ENCODE measurements at places on chromosomes 3 and 15.

- no peaks in the 10 kb centered on the region for H3K36me3 ChIP-seq
- H3K4me3 ChIP-seq, result no peak overlapping the region
- H3K4me1 ChIP-seq, result no peaks in the 10 kb centered on the region
These were observed 100.9 kb downstream of the CLSTN2 start for GRCh38 chr3:140035871-140036270.

DNA sequence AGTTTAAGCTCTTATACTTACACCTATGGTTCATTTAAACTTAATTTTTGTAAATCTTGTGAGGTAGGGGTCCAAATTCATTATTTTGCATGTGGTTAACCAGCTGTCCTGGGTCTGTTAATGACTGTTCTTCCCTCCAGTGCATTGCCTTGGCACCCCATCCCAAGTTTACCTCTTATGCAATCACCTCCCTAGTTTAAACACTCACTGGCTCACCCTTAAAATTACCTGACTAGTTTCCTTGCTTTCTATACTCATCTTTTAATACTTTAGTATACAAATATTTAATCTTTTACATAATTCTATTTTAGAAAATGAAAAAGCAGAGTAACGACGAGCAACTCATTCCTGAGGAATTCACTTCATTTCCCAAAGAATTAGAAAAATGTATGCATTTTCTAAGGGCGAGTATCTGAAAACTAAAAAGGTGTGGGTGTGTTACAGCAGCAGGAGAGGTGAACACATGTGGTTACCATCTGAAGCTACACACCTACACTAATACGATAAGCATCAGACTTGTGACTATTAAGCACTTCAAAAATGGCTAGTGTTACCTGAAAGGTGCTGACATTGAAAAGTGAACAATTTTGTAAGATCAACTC is 33.7 kb downstream of the TJP1 start:
- no peaks in the 10 kb centered on the region for H3K27me3 ChIP-seq
- H3K4me3 ChIP-seq, result no peak overlapping the region
- H3K36me3 ChIP-seq, result peaks cover 17% of the 10 kb centered on the region
- no peak overlapping the region for H3K27ac ChIP-seq

- no peaks in the 10 kb centered on the region for H3K36me3 ChIP-seq
- no peak overlapping the region for H3K27ac ChIP-seq
- no peaks in the 10 kb centered on the region for H3K27me3 ChIP-seq
- H3K4me1 ChIP-seq, result peaks cover 2% of the 10 kb centered on the region
- DNase-seq, result no peak
These were observed 335.2 kb upstream of the MCTP2 start for GRCh38 chr15:93895976-93896770.

DNA sequence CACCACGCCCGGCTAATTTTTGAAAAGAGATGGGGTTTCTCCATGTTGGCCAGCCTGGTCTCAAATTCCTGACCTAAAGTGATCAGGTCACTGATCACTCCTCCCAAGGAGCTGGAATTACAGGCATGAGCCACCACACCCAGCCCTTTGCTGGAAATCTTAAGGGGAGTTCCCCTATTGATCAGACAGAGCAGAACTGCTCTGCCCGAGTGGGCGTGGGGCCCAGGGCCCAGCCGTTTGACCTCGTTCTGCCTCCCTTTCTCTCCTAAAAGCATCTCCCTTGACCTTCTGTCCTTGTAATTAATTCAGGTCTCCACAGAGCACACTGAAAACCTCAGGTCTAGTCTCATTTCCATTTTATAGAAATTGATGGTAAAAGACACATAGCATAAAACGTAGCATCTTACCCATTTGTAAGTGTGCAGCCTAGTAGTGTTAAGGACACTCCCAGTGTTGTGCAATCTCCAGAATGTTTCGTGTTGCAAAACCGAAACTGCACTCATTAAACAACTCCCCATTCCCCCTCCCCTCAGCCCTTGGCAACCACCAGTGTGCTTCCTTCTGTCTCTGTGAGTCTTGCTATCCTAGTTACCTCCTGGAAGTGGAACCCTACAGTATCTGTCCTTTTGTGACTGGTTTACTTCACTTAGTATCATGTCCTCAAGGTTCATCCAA is 89.3 kb downstream of the SLCO3A1 start:
- H3K4me3 ChIP-seq, result no peak overlapping the region
- H3K27ac ChIP-seq, result no peak overlapping the region
- peaks cover 3% of the 10 kb centered on the region for H3K4me1 ChIP-seq
- H3K36me3 ChIP-seq, result no peaks in the 10 kb centered on the region
- DNase-seq, result no peak

DNA sequence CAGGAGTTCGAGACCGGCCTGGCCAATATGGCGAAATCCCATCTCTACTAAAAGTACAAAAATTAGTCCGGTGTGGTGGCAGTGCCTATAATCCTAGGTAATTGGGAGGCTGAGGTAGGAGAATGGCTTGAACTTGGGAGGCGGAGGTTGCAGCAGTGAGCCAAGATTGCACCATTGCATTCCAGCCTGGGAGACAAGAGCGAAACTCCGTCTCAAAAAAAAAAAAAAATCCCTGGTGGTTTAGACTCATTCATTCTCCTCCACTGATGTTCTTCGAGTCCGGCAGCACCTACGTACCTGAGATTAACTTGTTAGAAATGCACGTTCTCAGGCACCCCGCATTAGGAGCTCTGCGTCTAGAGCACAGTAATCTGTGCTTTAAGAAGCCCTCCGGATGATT is 3.7 kb downstream of the MCTP2 start:
- H3K27me3 ChIP-seq, result peaks cover 3% of the 10 kb centered on the region
- no peak overlapping the region for H3K4me3 ChIP-seq
- H3K27ac ChIP-seq, result no peak overlapping the region
- H3K36me3 ChIP-seq, result no peaks in the 10 kb centered on the region
- H3K4me1 ChIP-seq, result no peaks in the 10 kb centered on the region

DNA sequence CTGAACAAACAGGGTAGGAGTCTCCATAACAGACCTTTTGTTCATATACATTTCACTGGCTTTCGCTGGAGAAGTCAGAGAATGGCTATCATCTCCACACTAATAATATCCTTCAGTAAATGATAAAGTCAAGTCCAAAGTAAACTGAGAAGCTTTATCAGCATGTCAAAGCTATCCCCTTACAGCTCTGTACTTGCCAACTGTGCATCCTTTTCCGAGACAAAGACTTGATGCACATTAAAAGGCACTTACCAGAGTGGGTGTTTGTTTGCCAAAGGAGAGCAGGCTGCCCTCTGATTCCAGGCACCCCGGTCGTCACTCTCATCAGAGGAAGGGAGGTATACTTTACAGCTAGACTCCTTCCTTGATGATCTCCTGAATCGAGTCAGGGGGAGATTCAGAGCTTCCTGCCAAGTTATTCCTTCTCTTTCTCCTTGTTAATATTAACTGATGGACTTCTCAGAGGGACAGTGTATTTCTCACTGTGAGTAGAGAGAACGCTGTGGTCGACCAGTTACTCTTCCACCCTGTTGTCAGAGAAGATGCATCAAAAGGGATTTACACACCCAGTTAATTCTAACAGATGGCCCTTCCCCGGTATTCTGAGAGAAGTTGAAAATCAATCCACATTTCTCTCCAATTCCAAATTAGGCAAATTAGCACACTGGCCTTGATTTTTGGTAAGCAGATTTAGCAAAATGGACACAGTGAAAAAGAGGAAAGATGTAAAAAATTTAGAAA is 504.7 kb upstream of the NR2F2 start:
- H3K27ac ChIP-seq, result no peak overlapping the region
- H3K27me3 ChIP-seq, result no peaks in the 10 kb centered on the region
- DNase-seq, result no peak
- no peak overlapping the region for H3K4me3 ChIP-seq
- no peaks in the 10 kb centered on the region for H3K36me3 ChIP-seq

DNA sequence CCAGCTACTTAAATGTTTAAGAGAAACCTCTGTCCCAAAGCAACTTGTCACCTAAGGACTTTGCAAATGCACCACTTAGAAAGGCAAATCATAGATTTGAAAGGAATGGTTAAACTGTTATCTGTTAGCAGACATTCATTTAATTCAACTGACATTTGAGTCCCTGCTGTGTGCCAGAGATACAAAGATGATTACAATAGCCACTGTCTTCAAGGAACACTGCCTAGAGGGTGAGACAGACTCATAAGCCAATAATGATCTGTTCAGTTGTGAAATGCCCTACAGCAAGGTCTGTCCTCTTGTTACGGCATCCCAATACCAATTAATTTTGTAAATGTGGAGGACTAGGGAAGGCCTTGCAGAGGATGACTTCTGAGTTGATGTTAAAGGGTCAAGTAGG is 113.1 kb downstream of the ATG7 start:
- peaks cover 4% of the 10 kb centered on the region for H3K4me1 ChIP-seq
- no peaks in the 10 kb centered on the region for H3K36me3 ChIP-seq
- H3K27ac ChIP-seq, result no peak overlapping the region
- no peak overlapping the region for H3K4me3 ChIP-seq

GRCh38 chr3:4583416-4583815 is 90.3 kb downstream of the ITPR1 start:
- no peak for DNase-seq
- H3K27ac ChIP-seq, result no peak overlapping the region
- H3K27me3 ChIP-seq, result no peaks in the 10 kb centered on the region
- H3K4me1 ChIP-seq, result peaks cover 12% of the 10 kb centered on the region
- H3K36me3 ChIP-seq, result no peaks in the 10 kb centered on the region
- no peak overlapping the region for H3K4me3 ChIP-seq

DNA sequence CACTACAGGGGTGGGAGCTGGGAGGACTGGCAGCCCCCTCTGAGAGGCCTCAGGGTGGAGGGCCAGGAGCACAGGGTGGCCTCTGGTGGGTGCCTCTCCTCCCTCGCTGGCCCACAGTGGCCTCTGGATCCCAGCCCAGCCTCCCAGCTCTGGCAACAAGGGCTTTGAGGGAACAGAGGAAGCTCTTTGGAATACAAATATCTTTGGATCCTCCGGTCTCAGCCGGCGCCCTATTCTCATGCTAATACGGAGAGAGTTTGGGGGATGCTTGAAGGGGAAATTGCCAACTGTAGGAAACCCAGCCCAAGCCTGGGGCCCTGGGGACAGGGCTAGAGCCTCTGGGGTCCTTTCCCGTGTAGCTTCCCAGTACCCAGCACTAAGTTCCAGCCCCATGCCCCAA is 33.4 kb upstream of the INSYN1 start:
- H3K4me3 ChIP-seq, result no peak overlapping the region
- no peak for DNase-seq
- no peaks in the 10 kb centered on the region for H3K36me3 ChIP-seq
- H3K27me3 ChIP-seq, result no peaks in the 10 kb centered on the region

- DNase-seq, result no peak
- H3K27ac ChIP-seq, result no peak overlapping the region
- no peak overlapping the region for H3K4me3 ChIP-seq
- peaks cover 5% of the 10 kb centered on the region for H3K4me1 ChIP-seq
These were observed 230.3 kb upstream of the RGMA start for GRCh38 chr15:93319121-93319814.
